Upper lobe of left lung (tissue), 6 donors: ENCODE measurements at places on chromosomes 6 and 20. TPM values are rescaled to one million over a fixed set of nuclear protein-coding genes. Genes with fewer than 3 reads are reported as not detected.

Gene FNDC11
- 3.1 TPM for total RNA-seq

Gene HSPA1B
- total RNA-seq, result 132 TPM

Gene ULBP2
- 3.7 TPM for total RNA-seq

Gene TCP11
- not detected for total RNA-seq

Gene HTR1E
- not detected for total RNA-seq

Gene MCUR1
- 34.6 TPM for total RNA-seq

Gene SOX18
- total RNA-seq, result 138 TPM

Gene SAMD10
- total RNA-seq, result 6.2 TPM

Gene TMC2
- 0.37 TPM for total RNA-seq

Gene TREM1
- total RNA-seq, result 168 TPM

Gene BPIFB3
- total RNA-seq, result not detected

Gene ADGRF5
- 273 TPM for total RNA-seq

Gene IL17A
- total RNA-seq, result not detected

Gene CLIC5
- 119 TPM for total RNA-seq

Gene FLRT3
- 58.8 TPM for total RNA-seq

Gene CAGE1
- total RNA-seq, result not detected

Gene LINC00237
- not detected for total RNA-seq

Gene KHDC1L
- not detected for total RNA-seq

Gene ATP6V1G2
- 2.0 TPM for total RNA-seq

Gene TUBB2B
- total RNA-seq, result 3.1 TPM

Gene TCF15
- not detected for total RNA-seq

Gene PSMA7
- 248 TPM for total RNA-seq

Gene FAM83C
- not detected for total RNA-seq

Gene VSTM2L
- total RNA-seq, result 24.3 TPM

Gene VSX1
- not detected for total RNA-seq

Gene TNFRSF6B
- 13.8 TPM for total RNA-seq

Gene TNFRSF21
- 11.7 TPM for total RNA-seq
